ENCODE measurements at places on chromosomes 2 and 18.
A peak's percentile ranks its signal among the peaks of the same experiment; 100 is the strongest.

GRCh38 chr2:16623031-16623430, 42.6 kb downstream of the CYRIA start:
- no peak for DNase-seq

DNA sequence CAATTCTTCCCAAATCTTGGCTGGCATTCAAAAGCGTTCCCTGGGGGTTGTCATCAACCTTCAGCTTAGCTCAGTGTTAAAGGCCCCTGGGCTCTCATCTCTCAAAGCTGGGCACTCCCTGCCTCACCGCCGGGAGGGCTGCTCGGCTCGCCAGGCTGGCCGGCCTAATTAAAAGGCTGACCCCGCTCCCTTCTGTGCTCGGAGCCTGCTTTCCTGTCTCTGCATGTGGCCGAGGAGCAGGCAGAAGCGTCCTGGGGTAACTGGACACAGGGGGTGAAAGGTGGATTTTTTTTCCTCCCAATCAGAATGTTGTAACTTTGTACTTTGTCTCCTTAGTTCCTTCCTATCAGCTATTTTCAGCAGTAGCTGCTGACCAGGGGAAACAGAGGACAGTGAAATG, 231.1 kb downstream of the GBX2 start:
- no peak for DNase-seq

- DNase-seq, result no peak
These were observed 252.6 kb upstream of the RASGRP3 start for GRCh38 chr2:33223856-33224255.

DNA sequence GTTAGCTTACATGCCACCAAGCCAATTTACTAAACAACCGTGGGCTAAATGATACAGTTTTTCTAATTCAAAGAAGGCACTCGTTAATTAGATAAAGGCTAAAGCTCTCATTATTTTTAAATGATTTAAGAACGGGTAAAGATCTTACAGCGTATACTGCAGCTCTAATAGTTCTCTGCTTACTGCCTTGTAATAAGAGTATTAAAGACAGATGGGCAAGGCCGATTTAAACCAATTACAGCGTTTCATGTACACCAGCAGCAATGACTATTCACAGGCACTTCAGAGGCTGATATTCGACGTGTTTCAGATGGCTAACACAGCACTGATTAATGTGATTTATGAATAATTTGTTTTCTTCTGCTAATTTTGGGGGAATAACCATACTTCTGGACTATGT, 259.3 kb downstream of the ZNF407 start:
- no peak for DNase-seq

- no peak for DNase-seq
These were observed 2.8 kb downstream of the SH3RF3 start for GRCh38 chr2:109131777-109132176.

GRCh38 chr2:118320196-118320595, 231.9 kb downstream of the INSIG2 start:
- no peak for DNase-seq

DNA sequence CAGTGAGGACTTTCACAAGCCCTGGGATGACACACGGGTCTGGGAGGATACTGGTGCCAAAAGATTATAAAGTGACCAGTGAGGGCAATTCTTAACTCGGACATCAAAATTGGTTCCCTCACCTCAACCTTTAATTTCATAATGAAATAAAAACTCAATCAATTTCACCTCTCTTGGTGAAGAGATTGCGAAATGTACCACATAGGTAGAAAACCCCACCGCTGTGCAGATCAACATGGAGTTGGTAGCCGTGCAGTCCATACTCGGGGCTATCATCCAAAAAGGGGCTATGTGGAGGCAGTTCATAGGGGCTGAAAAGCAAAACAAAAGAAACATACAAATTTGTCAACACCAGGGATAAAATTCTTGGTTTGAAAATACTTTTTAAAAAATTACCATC, 24.4 kb downstream of the FBXO15 start:
- DNase-seq, result no peak

DNA sequence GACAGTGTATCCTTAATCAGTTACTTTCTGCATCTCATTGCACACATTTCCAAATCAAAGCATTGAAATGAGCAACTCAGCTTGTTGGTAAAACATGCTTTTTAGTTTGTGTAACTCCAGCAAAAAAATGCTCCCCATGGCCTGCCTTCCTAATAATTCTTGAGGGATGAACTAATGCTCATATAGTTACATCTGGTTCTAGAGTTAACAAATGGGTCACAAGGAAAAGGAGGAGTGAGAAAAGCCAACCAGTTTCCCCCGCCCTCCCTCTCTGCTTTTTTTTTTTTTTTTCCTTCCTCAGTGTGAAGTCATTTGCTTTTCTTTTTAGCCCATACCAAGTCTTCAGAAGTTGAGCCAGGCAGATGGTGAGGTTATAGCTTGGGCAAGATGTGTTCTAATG, 231.7 kb downstream of the MTX2 start:
- DNase-seq, result no peak

- peak; percentile 32 for DNase-seq
These were observed 76.6 kb downstream of the CPO start for GRCh38 chr2:207015901-207016300.

GRCh38 chr18:25810736-25811135, 279.7 kb downstream of the SS18 start:
- no peak for DNase-seq

DNA sequence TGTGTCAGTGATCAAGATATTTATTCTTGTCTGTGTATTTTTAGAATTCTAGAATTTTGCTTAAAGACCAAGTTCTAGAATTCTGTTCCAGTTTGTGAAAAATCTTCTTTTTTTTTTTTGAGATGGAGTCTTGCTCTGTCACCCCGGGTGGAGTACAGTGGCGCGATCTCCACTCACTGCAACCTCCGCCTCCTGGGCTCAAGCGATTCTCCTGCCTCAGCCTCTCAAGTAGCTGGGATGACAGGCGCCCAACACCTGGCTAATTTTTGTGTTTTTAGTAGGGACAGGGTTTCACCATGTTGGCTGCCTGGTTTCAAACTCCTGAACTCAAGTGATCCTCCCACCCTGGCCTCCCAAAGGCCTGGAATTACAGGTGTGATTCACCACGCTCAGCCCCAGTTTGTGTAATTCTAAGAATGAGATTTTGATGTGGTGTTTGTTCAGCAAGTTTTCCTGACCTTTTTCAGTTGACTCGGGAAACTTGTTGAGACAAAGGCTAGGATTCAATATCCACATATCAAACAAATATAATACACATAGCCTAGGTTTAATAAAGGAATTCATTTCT, 3.6 kb downstream of the EIF5B start:
- DNase-seq, result no peak

GRCh38 chr2:78281164-78281563, 744.3 kb upstream of the REG3G start:
- DNase-seq, result no peak

DNA sequence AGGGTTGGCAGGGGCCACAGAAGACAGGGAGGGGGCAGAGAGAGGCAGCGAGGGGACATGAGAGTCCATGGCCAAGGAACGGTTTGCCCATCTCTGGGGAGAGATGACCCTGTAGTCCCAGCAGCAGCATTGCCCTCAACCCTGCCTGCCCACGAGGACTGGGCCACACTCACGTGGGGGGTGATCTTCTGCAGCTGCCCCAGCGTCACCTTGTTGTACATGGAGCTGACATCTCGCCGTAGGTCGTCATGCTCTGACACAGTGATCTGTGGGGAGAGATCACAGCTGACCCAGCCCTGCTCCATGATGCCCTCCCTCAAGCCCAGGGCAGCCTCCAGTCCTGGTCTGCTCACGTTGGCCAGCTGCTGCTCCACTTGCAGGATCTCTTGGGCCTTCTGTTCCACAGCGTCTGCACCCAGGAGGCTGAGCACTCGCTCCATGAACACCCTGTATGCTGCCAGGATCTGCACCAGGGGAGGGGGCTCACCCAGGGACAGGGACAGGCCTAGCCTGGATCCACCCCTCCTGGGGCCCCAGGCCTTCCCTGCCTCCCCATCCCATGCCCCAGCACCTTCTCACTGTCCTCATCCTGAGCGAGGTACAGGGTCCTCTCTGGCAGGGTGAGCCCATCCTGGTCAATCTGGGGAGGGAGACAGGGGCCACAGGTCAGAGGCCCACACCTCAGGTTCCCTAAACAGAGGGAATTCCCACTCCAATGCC, 2.8 kb downstream of the ECEL1 start:
- DNase-seq, result no peak

DNA sequence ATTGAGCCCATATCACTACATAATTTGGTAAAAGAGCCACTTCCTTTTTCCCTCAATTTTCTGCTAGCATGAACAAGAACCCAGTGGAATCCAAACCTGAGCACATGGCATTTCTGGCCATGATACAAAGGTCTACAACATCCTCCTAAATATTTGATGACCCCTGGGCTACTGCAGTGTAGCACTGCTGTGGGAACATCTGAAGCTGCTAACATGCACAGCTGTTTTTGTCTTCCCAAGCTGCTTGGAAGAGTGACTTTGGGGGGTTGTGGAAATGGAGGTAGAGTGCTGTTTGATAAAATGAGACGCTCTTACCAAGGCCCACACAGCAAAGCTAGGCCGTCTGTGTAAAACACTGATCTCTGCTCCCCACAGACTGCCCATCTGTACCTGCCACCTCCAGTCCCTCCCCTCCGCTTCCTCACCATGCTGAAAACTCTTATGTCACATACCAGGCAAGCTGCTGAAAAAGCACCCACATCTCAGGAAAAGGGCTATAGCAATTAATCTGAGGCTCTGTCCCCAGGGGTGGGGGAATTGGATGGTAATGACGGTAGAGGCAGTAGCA, 197.2 kb upstream of the HNRNPA3 start:
- DNase-seq, result no peak

- DNase-seq, result no peak
These were observed 74.3 kb downstream of the PRKCE start for GRCh38 chr2:45725731-45726130.

GRCh38 chr18:5955861-5956260, 60.5 kb upstream of the TMEM200C start:
- DNase-seq, result no peak

GRCh38 chr18:27110319-27110718, 74.8 kb downstream of the CHST9 start:
- no peak for DNase-seq

Data from pulmonary artery endothelial cell (primary cell).